ENCODE measurements at places on chromosomes 6 and 20. TPM values are rescaled to one million over a fixed set of nuclear protein-coding genes. Genes with fewer than 3 reads are reported as not detected.

GRCh38 chr6:36998723-36999038 lies 6.8 kb upstream of the FGD2 start:
- peak; percentile 91 for DNase-seq

- DNase-seq: no peak
Observed at GRCh38 chr6:56193846-56194245, 53.5 kb downstream of the COL21A1 start.

DNA sequence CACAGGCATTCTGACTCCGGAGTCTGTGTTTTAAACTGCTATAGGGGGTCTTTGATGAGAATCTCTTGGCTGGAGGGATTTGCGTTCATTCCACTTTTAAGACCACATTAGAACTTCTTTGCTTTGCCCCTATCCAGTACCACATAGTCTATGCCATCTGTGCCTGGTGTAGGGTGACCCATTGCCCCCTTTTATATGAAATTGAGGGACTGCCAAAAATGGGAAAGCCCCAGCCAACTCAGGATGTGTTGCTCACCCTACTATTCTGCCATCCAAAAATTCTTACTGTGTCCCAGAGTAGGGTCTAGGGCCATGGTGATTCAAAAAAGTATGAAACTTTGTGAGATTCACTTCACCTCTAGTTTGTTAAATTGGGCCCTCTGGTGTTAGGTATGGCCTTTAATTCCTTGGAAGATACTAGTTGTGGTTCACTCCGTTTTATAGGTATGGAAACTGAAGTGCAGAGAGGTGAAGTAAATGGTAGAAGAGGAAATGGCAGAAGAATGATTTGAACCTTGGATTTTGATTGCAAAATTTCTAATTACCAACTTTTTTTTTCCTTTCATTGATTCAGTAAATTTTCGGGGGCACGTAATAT lies 1.4 kb downstream of the PFDN4 start:
- no peak for DNase-seq

The KCNB1 gene
- polyA plus RNA-seq: 1.5 TPM

- no peak for DNase-seq
Observed at GRCh38 chr6:144075875-144076274, 19.5 kb downstream of the SF3B5 start.
